ENCODE measurements at places on chromosomes 12 and 14.

GRCh38 chr12:114669401-114670290 lies 14.3 kb downstream of the TBX3 start:
- DNase-seq, result no peak

DNA sequence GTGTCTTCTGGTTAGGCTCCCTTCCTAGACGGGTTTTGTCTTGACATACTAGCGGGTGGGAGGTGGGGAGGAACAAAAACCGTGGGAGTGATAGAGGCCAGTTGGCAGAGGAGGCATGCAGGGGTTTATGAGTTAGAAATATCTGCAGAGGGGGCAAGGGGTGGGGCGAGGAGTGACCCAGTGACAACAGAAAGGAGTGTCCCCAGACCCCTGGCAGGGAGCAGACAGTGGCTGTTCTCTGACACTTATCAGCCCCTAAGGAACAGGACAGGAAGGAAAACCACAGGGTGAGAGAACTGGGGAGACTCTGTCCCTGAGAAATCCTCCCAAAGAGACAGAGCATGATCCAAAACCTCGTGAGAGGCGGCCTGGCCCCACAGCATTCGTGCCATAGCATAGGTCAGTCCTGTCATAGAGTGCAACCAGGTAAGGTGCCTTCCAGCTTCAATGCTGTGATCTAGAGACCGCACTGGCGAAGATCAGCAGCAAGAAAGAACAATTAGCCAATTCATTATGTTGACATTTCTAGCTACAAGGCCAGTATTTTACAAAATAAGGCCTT lies 141.4 kb downstream of the CRADD start:
- no peak for DNase-seq

GRCh38 chr14:101402936-101403660 lies 158.2 kb upstream of the DIO3 start:
- no peak for DNase-seq

DNA sequence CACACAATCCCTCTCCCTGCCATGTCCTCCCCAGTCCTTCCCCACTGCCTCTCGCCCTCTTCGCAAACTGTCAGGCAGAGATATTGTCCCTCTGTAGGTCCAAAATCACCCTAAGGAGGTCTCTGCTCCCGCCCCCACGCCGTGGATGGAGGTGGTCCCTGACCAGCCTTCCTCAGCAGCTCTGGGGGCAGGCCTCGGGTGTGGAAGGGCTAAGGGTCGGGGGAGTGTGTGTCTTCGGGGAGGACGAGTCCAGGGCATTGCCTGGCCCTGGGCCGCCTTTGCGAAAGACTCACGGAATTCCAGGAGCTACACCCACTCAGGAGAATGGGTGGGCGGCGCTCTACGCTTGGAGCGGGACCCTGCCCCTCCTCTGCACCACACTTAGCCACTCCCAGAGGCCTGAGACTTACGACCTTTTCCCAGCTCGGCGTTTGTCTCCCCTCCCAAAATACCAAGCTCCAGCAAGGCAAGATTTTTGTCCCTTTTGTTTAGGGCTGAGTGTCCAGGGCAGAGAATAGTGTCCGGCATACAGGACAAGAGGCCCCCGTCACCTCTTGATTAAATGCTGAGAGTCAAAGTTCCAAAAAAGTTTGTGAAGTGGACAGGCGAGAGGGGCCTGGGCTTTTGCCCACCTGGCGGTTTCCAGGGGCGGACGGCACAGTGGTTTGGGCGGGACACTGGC lies 881 bp downstream of the PYGL start:
- DNase-seq, result no peak

- DNase-seq, result no peak
Observed at GRCh38 chr14:71300566-71301330, 393.5 kb downstream of the PCNX1 start.

DNA sequence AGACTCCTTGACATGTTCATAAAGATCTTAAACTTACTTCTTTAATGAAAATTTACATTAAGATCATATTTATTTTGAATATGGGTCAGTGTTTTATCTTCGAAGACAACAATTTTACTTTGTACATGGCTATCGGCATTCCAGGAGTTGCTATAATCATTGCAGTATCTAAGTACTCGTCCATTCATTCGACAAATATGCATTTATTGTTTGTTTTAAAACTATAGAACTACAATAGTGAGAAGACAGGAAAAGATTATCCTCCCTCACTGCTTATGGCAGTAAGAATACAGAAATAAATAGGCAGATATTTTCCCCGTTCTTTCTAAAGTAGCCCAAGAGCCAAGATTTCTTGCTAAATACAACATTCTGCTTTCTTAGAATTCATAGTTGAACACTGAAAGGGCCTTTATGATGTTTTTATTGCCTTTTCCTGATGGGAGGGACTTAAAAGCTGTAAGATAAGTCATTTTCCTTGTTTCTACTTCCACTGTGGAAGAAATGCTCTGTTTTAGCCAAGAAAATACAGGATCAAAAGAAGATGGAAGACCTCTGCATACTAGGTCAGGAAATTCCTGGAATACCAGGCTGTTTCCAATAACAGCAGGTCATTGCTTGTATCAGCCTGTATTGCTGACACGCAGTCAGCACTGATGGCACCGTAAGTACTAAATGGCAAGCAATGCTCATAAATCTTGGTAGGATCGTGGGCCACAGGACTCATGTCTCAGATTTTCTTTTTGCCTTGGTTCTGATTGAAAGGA lies 521.0 kb upstream of the ATP2B1 start:
- no peak for DNase-seq

- DNase-seq, result no peak
Observed at GRCh38 chr14:38038986-38039385, 168.7 kb upstream of the SSTR1 start.

- DNase-seq, result no peak
Observed at GRCh38 chr14:68088451-68088854, 268.9 kb downstream of the RAD51B start.

- DNase-seq, result no peak
Observed at GRCh38 chr14:31895206-31895605, 181.9 kb upstream of the ARHGAP5 start.

DNA sequence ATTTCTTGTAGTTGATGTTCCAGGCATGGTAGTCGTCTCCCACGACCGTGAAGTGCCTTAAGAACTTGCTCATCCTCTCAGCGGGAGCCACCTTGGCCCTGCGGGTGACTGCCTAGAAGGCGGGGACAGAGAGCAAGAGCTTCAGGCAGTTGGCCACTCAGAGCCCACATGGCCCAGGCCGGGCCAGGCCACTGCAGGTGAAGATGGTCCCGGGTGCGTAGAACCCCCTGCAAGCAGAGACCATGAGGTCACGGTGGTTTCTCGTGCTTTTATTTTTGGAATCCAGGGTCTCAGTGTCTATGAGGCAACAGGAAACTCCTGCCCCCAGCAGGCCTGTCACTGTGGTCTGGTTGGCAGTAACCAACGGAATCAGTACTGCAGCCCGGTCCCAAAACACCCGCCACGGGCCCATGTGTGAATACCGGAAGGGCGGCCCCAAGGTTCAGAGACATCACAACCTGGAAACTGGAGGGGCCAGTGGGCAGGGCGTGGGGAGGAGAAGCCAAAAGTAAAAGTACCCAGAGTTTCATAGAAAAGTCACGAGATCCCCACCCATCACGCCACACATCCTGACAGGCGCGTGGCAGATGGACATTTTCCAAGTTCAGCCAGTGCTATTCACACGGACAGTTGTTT lies 27.5 kb downstream of the HVCN1 start:
- no peak for DNase-seq

- no peak for DNase-seq
Observed at GRCh38 chr14:51697848-51698247, 46.1 kb downstream of the FRMD6 start.

DNA sequence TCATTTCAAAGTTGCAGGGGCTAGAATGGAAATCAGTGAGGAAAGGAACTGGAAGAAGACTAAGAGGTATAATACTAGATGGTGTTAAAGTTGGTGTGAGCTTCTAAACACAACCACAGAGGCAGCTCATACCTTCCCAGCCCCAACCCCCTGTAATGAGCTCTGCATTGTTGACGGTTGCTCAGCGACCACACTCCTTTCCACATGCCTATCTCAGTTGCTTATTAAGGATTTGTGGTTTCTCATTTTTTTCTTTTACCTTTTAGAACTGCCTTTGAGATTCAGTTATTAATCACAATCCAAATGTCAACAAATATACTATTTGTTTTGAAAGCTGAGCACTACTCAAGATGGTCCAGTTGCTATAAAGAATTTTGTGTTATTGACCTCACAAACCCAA lies 62.1 kb upstream of the KIF21A start:
- no peak for DNase-seq

GRCh38 chr12:92210071-92210470 lies 64.4 kb upstream of the BTG1 start:
- no peak for DNase-seq

All from hypothalamus (tissue), 51 donors.